ENCODE measurements at places on chromosomes 5 and 9. TPM values are rescaled to one million over a fixed set of nuclear protein-coding genes. Genes with fewer than 3 reads are reported as not detected.

Gene ENC1
- polyA plus RNA-seq, result 58.8 TPM

Gene C6
- 16.2 TPM for polyA plus RNA-seq

Gene BTNL3
- polyA plus RNA-seq, result 21.2 TPM

Gene DOCK2
- not detected for polyA plus RNA-seq

Gene MPDZ
- polyA plus RNA-seq, result 19.3 TPM

Gene ENHO
- 9.4 TPM for polyA plus RNA-seq

Gene FAM169A
- polyA plus RNA-seq, result 3.1 TPM

Gene RPL7A
- polyA plus RNA-seq, result 404 TPM

Gene TAF11L10
- polyA plus RNA-seq, result not detected

Gene PLK2
- polyA plus RNA-seq, result 98.0 TPM

Gene DTWD2
- 2.7 TPM for polyA plus RNA-seq

Gene PCDHB3
- polyA plus RNA-seq, result 1.5 TPM

Gene LHX2
- 0.19 TPM for polyA plus RNA-seq

Gene RRAGA
- 127 TPM for polyA plus RNA-seq

Gene ARRDC3
- 53.7 TPM for polyA plus RNA-seq

Gene ORM2
- polyA plus RNA-seq, result 80.9 TPM

Gene TRPM3
- 0.86 TPM for polyA plus RNA-seq

Gene RGS7BP
- polyA plus RNA-seq, result not detected

Gene PCDHA6
- 0.38 TPM for polyA plus RNA-seq
